ENCODE measurements at places on chromosomes 12 and 14.

- no peak for DNase-seq
These were observed 48.0 kb downstream of the NTN4 start for GRCh38 chr12:95742586-95742985.

- no peak for DNase-seq
These were observed 332.5 kb downstream of the CEP128 start for GRCh38 chr14:80609055-80609454.

DNA sequence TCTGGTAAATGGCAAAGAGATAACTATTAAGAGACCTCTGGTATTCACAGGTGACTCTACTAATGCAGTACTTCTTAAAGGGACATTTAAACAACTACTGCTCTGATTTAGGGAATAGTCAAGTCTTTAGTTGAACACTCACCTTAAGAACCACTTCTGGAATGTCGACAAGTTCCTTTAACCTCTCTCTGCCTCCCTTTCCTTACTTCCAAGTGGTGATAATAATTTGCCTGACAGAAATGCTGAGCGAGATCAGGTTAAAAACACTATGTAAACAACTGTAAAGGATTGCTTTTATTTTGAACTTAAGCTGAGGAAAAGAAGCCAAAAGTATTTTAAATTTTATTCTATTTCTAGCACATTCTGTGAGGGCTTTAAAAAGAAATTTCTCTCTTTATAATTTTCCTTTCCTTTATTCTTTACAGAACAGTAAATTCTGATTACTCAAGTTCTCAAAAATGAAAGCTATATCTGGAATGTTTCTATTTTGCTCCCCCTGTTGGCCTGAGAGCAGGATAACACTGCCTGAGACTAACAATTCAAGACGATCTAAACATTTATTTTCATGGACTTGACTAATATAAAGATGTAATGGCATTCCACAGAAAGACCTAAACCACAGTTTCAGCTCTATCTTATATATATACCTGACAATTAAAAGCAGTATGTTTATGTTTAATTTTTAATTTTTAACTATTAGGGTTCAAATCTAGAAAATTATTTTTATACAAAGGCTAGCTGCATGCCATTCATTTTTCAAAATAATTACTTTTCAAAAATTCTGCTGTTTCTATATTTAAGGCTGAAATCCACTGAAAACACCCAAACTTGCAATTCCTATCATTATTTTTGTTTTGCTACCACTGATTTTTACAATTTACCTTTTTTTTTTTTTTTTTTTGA, 29.2 kb downstream of the ZCCHC8 start:
- peak; percentile 2 for DNase-seq

- no peak for DNase-seq
These were observed 120.9 kb downstream of the SINHCAF start for GRCh38 chr12:31205054-31205453.

DNA sequence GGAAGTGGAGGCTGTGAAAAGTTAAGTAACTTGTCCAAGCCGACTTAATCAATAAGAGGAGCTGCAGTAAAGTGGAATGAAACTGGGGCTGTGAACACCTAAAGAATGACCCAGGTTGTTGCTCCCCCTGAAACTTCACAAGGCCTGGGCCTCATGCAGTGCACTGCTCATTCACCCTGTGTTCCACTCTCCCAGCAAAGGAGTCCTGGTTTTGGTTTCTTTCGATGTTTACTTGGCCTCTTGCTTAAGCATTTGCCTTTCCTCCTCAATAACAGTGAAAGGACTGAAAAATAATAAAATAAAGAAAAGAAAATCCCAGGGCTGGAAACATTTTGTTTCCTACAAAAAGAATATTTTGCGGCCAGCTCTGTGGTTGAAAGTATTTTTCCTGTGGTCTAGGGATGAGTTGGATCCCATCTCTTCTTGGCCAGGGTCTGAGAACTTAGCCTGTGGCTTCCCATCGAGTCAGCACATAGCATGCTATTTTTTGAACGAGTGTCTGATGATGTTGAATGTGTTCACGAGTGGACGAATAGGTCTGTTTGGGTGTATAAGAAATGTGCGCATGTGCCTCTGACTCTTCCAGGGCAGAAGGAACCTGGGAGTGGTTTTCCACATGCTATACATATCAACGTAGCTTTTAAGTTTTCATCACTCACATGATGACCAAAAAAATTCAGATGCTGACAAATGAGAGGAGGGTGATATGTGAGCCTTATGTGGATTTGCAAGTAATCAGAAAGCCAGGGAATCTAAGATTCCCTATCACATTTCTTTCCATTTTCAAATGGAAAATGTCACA, 349.8 kb downstream of the ZFP36L1 start:
- no peak for DNase-seq

DNA sequence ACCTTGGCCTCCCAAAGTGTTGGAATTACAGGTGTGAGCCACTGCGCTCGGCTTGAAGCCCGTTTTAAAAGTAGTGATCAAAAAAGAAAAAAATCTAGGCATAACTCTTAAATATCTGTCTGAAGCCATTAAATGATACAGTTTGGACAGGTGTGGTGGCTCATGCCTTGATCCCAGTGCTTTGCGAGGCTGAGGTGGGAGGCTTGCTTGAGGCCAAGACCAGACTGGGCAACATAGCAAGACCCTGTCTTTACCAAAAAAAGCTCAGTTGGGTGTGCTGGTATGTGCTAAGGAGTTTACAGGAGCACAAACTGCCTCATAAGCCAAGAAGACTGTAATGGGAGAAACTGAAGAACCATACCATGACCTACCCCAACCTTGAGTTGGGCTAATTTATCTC, 26.0 kb downstream of the SYNE2 start:
- DNase-seq, result no peak

GRCh38 chr12:121767525-121768016, 25.9 kb downstream of the RHOF start:
- DNase-seq, result peak; percentile 79

DNA sequence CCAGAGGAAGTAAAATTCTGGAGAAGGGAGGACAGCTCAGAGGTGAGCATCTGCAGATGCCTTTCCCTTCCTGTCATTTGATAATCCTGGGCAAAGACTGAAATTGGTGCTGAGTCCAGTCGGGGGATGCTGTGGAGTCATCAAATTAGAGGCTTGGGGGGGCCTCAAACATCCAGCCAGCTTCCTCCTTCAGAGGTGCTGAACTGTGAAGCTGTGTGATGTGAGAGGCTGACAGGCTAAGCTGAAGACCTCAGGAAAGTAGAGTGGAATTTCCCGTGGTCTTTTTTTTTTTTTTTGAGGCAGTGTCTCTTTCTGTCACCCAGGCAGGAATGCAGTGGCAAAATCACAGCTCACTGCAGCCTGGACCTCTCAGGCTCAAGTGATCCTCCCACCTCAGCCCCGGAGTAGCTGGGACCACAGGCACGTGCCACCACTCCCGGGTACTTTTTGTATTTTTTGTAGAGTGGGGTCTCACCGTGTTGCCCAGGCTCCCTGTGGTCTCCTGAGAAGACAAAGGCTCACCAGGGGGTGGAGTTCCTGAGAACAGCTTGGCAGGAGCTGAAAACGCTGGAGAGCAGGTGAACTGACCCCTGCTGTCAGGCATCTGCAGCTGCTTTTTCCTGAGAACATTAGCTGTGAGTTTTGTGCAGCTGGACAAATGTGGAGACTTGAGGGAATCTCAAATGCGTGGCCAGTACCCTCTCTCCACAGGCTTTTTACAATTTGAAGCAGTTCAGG, 6.1 kb upstream of the TCL1B start:
- no peak for DNase-seq
